ENCODE measurements at places on chromosomes 2 and 18.

- DNase-seq, result no peak
Observed at GRCh38 chr2:157159221-157159934, 98.1 kb upstream of the GALNT5 start.

DNA sequence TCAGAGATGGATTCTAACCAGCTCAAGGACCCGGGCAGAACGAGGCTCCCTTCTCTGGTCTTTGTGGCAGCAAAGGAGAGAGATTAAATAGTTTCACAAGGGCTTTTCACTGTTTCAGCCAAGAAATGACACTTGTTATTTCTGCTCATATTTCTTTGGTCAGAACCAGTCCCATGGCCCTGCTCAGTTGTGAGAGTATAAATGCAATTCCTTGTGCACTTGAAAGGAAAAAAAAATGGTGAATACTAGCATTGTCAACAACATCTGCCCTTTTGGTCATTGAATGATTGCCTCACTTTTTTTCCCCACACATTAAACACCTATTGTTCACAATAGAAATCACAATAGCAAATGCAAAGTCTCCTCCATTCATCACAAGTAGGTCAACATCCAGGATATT lies 104.4 kb downstream of the RDH14 start:
- DNase-seq, result no peak

- no peak for DNase-seq
Observed at GRCh38 chr2:119315241-119315925, 51.3 kb downstream of the C2orf76 start.

GRCh38 chr2:136110526-136110925 lies 7.4 kb downstream of the CXCR4 start:
- DNase-seq, result no peak

- no peak for DNase-seq
Observed at GRCh38 chr2:156907806-156908205, 349.7 kb upstream of the GALNT5 start.

- no peak for DNase-seq
Observed at GRCh38 chr2:109345653-109346480, 216.9 kb downstream of the SH3RF3 start.

DNA sequence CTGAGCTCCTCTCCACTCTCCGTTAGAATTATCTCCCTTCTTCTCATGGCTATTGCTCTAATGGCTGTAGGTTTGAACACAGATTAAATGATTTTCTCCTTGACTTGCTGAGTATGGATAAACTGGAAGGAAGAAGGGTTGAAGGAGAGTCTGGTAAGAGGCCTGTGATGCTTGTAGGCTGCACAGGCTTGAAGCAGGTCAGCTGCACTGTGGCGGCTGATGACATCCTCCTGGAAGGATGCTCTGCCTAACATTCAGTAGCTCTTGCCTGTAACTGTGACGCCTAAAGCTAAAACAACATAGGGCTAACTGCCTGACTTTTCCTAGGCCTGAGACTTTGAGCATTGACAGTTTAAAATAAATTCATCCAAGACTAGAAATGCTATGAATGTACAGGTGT lies 166.3 kb downstream of the MREG start:
- no peak for DNase-seq

DNA sequence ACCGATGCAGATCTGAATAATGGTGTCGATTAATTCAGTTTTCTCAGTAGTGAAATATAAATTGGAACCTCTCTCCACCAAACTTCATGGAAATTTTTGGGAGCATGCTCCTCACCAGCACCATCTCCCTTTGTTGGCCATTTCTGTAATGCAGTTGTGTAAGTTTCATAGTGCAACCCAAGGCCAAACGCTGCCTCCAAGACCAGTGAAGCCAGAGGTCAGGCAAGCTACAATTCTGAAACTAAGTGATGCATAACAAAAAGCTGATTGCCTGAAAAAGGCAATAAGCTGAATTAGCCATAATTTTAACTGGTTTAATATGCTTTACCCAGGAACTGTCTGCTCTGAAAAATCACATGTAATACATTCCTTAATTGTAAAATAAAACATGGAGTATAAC lies 138.3 kb upstream of the TACR1 start:
- DNase-seq, result no peak

DNA sequence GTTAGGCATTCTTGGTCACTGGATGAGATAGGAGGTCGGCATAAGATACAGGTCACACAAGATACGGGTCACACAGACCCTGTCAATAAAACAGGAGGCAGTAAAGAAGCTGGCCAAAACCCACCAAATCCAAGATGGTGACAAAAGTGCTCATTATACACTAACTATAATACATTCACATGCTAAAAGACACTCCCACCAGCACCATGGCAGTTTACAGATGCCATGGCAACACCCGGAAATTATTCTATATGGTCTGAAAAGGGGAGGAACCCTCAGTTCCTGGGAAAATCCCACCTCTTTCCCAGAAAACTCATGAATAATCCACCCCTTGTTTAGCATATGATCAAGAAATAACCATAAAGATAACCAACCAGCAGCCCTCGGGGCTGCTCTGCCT lies 56.0 kb upstream of the PTPRM start:
- DNase-seq, result no peak

DNA sequence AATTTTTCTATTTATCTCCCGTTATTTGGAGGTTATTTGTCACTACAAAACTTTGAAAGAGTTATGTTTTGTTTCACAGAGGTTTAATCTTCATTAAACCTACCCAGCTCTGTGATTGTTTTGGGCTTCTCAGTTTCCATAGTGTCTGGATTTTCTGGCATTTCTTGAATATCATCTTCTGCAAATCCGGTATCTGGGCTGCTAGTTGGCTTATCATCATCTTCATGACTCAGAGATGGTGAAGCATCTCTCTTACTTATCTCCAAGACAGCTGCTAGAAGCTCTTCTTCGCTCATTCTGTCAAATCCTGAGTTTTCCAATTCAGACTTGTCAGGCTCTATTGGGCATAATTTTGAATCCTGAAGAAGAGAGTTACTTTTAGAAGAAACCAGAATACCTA lies 55.6 kb downstream of the VIL1 start:
- DNase-seq, result no peak

DNA sequence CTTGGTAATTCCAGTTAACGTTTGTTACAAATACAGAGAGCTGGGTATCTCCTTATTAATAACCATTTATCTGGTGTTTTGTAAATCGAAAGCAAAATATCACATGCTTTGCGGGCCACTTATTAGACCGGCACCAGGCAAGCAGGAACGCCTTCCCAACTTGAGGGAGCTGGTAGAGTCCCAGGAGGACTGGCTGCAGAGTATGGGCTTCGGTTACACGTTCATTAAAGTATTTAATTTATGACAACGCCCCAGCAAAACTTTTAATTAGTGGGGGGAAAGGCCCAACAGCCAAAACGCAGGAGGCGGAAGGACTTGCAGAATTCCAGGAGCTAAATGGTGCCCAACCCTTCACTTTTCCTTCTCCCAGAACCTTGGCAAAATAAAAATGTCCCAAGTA lies 3.7 kb downstream of the SMAD7 start:
- no peak for DNase-seq

DNA sequence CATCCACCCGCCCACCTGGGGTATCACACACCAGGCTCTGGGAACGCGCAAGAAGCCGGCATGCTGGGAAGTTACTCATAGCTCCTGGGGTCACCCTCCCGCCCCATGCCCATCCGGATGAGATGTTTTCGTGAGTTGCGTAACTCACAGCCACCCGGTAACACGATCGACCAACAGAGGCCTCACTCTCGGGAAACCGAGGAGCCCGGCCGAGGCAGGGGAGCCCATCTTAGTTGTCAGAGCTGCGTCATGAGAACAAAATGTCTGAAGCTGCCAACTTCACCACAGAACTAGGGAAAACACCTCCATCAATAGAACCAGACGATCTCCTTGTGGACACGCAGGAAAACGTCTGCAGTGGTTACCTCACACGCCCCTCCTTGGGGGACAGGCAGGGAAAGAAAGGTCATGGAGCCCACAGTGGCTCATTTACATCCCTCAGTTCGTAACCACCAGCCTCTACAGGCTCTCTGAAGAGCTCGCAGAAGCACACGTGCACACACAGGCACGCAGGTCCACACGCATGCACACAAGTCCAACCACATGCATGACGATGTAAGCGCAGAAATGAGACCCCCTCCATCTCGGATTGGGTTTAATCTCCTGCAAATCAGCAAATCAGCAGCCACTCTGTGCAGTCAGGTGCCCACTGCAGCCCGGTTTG lies 26.2 kb downstream of the ADI1 start:
- DNase-seq, result no peak

DNA sequence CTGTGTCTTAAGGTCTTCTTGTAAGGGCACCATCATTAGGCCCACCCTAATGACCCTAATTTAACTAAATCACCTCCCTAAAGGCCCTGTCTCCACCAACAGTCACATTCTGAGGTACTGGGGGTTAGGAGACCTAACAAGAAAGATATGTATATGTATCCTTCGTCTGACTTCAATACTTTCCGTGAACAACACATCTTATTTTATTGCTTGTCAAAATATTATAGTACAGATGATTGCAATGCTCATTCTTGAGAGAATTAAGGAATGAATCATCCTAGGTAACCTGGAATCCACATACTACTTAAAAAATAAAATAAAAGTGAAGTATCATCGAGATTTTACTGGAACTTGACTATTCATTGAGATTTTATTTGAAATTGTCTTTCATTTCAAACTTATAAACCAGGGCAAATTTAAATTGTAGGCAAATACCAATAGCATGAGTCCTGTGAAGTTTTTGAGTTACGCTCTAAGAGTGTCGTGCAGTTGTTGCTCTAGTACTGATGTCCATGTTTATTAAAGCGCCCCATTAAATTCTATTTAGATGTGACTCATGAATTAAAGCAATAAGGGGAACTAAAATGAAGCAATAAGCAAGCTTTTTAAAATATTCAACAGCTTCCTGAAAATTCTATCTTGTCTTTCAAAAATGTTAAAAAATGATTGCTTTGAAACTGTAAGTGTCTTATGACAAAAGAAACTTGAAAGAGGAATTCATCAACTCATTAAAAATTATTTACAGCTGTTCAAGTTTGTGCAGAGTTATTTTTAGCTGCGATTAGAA lies 40.0 kb downstream of the CCDC102B start:
- DNase-seq, result no peak

- DNase-seq, result no peak
Observed at GRCh38 chr2:55786280-55786679, 92.6 kb upstream of the PNPT1 start.

- DNase-seq, result peak; percentile 65
Observed at GRCh38 chr2:217988014-217988839, 14.6 kb downstream of the TNS1 start.

- DNase-seq, result no peak
Observed at GRCh38 chr2:209986415-209986814, 16.0 kb upstream of the RPE start.

- no peak for DNase-seq
Observed at GRCh38 chr2:240023792-240024191, 1.4 kb downstream of the NDUFA10 start.

All from CD4-positive, alpha-beta T cell treated with Interleukin-17A for 4 hours (primary cell).